ENCODE measurements at places on chromosomes 1 and 21.
A peak's percentile ranks its signal among the peaks of the same experiment; 100 is the strongest.

DNA sequence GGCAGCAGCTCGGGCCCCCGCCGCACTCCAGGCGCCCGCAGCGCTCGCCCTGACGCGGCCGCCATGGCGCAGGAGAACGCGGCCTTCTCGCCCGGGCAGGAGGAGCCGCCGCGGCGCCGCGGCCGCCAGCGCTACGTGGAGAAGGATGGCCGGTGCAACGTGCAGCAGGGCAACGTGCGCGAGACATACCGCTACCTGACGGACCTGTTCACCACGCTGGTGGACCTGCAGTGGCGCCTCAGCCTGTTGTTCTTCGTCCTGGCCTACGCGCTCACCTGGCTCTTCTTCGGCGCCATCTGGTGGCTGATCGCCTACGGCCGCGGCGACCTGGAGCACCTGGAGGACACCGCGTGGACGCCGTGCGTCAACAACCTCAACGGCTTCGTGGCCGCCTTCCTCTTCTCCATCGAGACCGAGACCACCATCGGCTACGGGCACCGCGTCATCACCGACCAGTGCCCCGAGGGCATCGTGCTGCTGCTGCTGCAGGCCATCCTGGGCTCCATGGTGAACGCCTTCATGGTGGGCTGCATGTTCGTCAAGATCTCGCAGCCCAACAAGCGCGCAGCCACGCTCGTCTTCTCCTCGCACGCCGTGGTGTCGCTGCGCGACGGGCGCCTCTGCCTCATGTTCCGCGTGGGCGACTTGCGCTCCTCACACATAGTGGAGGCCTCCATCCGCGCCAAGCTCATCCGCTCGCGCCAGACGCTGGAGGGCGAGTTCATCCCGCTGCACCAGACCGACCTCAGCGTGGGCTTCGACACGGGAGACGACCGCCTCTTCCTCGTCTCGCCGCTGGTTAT, 2.8 kb downstream of the KCNJ9 start:
- DNase-seq = no peak

GRCh38 chr1:151416231-151416630, 16.9 kb downstream of the PSMB4 start:
- no peak for DNase-seq

DNA sequence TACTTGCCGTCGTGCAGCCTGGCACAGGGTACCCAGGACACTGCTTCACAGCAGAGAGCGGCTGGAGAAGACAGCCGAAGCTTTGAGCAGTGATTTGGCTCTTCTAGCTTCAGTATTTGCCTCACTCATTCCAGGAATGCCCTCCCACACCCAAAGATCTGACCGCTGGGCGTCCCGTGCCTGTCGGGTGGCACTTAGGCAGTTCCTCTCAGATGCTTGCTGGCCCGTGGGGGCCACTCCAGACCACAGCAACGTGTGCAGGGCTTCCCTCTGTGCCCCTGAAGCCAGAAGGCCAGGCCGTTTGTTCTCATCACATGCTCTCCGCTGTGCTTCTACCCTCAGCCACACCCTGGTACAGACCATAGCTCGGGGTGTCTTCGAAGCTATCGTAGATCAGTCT, 17.0 kb downstream of the RRP1B start:
- no peak for DNase-seq

DNA sequence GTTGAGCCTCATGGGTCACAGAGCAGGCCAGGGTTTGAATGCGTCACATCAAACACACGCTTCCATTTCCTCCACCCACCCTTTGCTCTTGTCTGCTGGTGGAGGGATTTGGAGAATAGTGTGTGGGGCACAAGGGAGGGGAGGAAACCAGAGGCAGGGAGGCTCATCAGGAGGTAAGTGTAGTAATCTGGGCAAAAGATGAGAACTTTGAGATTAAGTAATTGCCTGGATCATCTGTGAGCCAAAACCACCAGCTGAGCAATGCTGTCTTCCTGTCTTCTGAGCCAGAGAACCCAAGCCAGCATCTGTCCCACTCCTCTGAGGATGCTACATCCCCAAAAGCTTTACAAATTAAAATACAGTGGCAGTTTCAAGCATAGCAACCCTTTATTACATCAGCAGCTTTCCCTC, 45.2 kb downstream of the C8B start:
- DNase-seq = no peak

DNA sequence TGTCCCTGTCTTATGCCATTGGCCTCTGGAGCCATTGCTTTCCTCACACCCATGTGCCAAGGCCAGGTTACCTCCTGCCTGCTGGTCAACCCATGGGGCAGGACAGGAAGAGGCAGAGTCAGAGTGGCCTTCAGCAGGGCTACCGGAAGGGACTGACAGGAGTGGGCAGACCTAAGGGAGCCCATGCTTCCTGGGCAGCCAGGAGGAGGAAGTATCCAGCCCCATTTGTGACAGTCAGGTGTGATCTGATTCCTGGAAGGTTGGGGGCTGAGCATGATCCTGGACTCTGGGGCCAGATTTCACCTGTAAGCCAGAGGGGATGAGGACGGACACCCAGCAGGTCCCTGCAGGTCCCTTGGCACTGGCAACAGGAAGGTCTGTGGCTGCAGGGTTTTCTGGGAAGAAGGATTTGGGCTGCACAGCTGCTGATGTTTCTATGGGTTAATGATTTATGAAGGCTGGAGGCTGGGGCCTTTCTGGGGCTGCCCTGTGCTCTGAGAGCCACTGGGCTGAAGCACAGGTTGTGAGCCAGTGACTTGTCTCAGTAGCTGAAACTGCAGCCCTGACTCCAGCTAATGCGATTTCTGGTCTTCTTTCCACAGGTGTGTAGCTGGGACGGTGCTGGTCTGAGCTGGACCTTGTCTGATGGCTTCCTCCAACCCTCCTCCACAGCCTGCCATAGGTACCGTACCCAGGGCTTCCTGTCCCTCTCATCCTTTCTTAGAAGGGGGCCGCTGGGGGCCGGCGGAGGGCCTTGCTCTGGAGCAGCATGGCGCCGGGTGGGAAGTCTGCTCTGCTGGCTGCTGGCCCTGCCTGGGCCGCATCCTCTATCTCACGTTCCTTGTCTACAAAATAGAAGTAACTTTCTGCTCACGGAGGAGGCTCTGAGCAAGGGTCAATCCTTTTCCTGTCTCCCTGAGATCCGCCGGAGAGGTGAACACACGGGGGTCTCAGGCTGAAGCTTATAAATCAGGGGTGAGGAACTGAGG, 40.7 kb downstream of the ARHGEF10L start:
- DNase-seq = no peak

- no peak for DNase-seq
These were observed 42.6 kb downstream of the RSPH1 start for GRCh38 chr21:42453224-42453985.

- no peak for DNase-seq
These were observed 564.2 kb downstream of the SMYD3 start for GRCh38 chr1:245942856-245943255.

GRCh38 chr1:58585581-58586151, 8.6 kb upstream of the TACSTD2 start:
- DNase-seq = no peak

GRCh38 chr1:196193896-196194559, 414.2 kb downstream of the KCNT2 start:
- DNase-seq = no peak

DNA sequence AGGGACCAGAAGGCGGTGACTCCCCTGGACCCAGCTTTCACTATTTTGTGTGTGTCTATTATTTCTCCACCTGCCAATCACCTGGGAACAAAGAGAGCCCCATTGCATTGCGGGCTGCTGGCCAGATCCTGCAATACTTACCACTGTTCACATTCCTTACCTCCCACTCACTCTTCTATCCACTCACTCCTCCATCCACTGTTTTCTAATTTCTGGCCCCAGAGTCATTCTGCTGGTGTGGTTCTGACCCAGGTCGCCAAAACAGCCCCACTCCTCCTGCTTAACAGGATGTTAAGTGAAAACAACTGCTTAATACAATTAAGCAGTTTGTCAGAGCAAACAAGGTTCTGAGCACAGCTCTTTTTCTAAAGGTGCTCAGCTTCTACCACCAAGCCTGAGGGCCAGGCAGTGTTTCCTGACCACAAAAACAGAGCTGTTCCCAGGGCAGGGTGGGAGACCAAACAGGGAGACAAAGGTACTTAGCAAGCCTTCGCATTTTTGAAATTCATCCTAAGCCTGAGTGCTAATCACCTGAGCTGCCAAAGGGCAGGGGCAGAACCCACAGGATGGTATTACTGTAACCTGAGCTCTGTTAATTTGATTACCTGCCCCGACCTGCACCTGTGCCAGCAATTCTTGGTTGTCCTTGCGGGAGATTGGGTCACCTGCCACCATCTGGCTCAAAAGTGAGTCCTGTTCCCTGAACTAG, 38.5 kb upstream of the EFCAB14 start:
- peak; percentile 43 for DNase-seq

- DNase-seq = no peak
These were observed 37.6 kb upstream of the ZNF124 start for GRCh38 chr1:247209396-247209795.

DNA sequence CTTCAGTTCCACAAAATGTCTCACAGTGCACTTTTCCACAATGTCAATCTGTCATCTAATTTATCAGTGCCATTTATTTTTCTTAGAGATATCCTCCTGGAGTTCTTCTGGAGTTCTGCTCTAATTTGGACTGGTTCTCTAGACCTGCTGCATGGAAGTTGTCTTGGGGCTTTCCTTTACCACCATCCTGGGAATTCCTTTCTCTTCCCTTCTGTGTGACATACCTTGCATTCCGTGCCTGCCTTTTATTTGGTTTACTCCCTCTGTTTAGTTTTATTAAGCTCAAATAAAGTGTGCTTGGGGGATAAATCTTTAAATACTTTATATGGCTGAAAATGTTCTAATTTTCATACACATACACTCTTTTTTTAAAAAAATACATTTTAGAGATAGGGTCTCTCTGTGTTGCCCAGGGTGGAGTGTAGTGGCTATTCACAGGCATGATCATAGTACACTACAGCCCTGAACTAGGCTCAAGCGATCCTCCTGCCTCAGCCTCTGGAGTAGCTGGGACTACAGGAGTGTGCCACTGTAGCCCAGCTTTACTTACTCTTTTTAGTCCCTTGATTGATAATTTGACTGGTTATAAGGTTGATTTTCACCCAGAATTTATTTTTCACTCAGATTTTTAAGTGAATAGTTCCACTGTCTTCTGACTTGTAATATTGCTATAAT, 14.4 kb downstream of the MTF2 start:
- no peak for DNase-seq

GRCh38 chr1:175217721-175218531, 25.4 kb upstream of the KIAA0040 start:
- no peak for DNase-seq

- DNase-seq = no peak
These were observed 933 bp downstream of the C1orf35 start for GRCh38 chr1:228101994-228102790.

GRCh38 chr21:15063081-15063813, 1.6 kb downstream of the NRIP1 start:
- no peak for DNase-seq

GRCh38 chr1:184112176-184112948, 60.8 kb downstream of the TSEN15 start:
- DNase-seq = no peak

DNA sequence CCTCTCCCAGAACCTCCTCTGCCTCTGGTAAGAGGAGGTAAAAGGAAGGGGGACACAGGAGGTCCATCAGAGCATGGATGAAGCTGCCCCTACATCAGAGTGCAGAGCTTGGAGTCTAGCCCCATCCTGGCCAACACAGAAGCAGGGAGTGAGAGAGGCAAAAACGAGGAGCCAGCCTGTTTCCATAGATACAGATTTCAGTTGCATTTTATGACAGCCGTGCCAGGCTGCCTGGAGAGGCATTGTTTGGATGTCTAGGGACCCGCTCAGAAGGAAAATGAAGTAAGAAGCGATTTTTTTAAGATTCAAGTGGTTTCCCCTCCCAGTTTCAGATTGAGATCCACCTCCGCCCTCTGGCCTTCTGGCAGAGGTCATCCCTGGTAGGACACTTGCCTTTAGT, 11.5 kb upstream of the GJA8 start:
- no peak for DNase-seq

DNA sequence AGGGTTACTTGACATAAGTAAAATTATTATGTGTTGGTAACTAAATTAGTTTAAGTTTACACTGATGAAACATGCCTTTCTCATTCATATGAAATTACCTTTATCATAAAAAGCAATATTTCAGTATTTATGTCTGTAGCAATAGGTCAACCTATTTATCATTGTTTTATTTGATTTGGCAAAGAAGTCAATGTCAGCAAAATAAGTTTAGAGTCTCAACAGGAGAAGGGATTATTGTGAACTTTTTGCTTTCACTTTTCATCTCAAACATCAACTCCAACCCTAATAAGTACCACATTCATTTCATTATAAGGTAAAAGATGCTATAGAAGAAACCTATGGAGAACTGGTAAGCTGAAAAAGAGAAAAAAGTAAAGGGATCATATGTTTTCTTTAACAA, 1015.4 kb upstream of the ADGRL4 start:
- no peak for DNase-seq

GRCh38 chr1:29396438-29397255, 160.3 kb downstream of the PTPRU start:
- DNase-seq = peak; percentile 25

DNA sequence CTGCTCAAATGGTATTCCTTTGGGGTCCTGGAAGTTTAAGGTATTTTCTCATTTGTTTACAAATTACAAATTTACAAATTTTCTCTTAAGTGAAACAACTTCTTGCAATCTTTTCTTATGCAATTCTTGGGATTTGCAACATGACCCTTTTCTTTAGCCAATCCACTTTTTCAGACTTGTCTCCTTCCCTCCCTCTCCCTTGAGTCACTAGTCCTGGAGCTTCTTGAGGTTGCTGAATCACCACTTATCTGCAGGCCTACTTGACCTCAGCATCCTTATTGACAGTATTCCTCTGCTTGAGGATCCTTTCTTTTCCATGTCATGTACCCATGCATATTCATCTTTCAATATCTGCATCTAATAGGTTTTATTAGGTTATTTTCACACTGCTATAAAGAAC, 302.8 kb upstream of the ADAMTS5 start:
- peak; percentile 9 for DNase-seq

GRCh38 chr1:19640363-19641316, 3.5 kb upstream of the NBL1 start:
- peak; percentile 28 for DNase-seq

DNA sequence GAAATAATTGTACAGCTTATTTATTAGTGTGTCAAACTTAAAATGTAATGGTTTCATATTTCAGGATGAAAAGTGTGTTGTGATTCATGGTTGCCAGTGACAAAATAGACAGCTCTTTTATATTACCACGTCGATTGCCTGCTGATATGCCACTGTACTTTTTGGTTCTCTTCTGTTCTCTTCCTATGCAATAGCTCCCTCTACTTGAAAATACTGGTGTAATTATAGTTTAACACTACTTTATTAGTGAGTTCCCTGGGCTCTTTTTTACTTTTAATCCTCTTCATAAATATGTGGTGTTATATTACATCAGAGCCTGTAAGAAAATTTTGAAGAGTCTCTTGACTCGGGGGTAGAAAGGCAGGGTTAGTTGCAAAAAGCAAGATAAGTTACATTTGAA, 111.3 kb downstream of the PATJ start:
- no peak for DNase-seq

Data from NT2/D1 (cell line).